Natural killer cell (primary cell): ENCODE measurements at places on chromosomes 6 and 20.

DNA sequence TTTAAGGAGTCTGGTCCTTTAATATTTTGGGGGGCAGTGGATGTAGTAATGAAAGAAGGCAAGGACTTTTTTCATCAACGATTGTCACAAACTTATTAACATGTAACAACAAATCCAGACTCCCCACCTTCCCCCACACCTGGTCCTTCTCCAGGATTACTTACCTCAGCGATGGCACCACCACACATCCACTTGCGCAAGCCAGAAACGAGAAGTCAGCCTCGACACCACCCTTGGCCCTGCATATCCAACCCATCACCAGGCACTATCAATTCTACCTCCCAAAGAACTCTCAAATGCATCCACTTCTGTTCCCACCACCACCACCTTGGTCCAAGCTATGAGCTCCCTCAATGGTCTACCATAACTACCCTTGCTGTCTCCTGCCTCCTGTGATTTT lies 6.6 kb downstream of the EZR start:
- no peaks in the 10 kb centered on the region for H3K27me3 ChIP-seq
- H3K4me1 ChIP-seq, result peaks cover 73% of the 10 kb centered on the region
- H3K36me3 ChIP-seq, result peaks cover 29% of the 10 kb centered on the region
- H3K27ac ChIP-seq, result no peak overlapping the region
- no peak overlapping the region for H3K4me3 ChIP-seq

- peak; percentile 52 for DNase-seq
- no peaks in the 10 kb centered on the region for H3K27me3 ChIP-seq
- H3K36me3 ChIP-seq, result no peaks in the 10 kb centered on the region
Measured at GRCh38 chr6:169868458-169868857, 117.0 kb downstream of the ERMARD start.

DNA sequence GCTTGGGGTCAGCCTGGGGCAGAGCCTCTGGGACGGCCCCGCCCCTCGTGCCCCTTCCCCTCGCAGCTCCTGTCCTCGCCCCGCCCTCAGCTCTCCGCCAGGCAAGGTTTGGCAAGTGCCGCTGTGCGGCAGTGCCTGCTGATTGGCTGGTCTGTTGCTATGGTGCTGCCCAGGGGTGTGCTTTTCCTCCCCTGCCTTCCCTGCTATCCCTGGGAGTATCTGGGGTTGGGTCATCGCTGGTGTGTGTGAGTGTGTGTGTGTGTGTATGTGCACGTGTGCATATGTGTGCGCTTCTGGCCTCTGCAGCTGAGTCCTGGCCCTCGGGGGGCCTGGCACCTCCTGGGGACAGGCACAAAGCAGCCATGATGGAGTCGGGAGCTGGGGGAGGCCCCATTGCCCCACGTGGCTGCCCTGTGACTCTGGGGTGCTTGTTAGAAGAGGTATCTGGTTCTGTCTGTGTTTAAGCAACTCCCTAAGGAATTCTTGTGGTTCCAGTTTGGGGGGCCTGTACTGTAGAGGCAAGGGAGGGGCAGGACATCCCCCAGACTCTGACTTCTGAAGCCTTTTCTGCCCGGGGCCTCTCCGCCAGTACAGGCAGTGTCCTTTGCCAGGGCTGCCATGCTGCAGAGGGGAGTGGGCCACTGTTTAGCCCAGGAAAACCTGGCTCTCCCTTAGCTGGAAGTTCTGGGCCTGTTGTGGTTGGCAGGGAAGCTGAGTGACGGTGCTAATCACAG lies 6.9 kb downstream of the RTEL1 start:
- no peaks in the 10 kb centered on the region for H3K4me1 ChIP-seq
- H3K27ac ChIP-seq, result no peak overlapping the region
- H3K4me3 ChIP-seq, result no peak overlapping the region
- H3K36me3 ChIP-seq, result peaks cover 17% of the 10 kb centered on the region
- H3K27me3 ChIP-seq, result no peaks in the 10 kb centered on the region

GRCh38 chr20:12061466-12061865 lies 143.8 kb downstream of the BTBD3 start:
- H3K4me3 ChIP-seq, result no peak overlapping the region
- DNase-seq, result no peak
- no peak overlapping the region for H3K27ac ChIP-seq
- H3K27me3 ChIP-seq, result no peaks in the 10 kb centered on the region
- H3K4me1 ChIP-seq, result peaks cover 2% of the 10 kb centered on the region

- H3K27ac ChIP-seq, result no peak overlapping the region
- no peak overlapping the region for H3K4me3 ChIP-seq
- H3K27me3 ChIP-seq, result no peaks in the 10 kb centered on the region
- H3K4me1 ChIP-seq, result no peaks in the 10 kb centered on the region
Measured at GRCh38 chr6:50455029-50455428, 258.3 kb upstream of the TFAP2D start.

GRCh38 chr6:4947716-4948115 lies 56.1 kb downstream of the RPP40 start:
- no peak for DNase-seq
- no peaks in the 10 kb centered on the region for H3K27me3 ChIP-seq
- no peak overlapping the region for H3K4me3 ChIP-seq
- no peak overlapping the region for H3K27ac ChIP-seq

- no peak for DNase-seq
- H3K4me3 ChIP-seq, result no peak overlapping the region
Measured at GRCh38 chr6:53199156-53199555, 50.5 kb upstream of the GCM1 start.

- no peaks in the 10 kb centered on the region for H3K36me3 ChIP-seq
- peaks cover 10% of the 10 kb centered on the region for H3K4me1 ChIP-seq
- H3K27me3 ChIP-seq, result peaks cover 14% of the 10 kb centered on the region
Measured at GRCh38 chr6:151806757-151807512, 547 bp upstream of the ESR1 start.

DNA sequence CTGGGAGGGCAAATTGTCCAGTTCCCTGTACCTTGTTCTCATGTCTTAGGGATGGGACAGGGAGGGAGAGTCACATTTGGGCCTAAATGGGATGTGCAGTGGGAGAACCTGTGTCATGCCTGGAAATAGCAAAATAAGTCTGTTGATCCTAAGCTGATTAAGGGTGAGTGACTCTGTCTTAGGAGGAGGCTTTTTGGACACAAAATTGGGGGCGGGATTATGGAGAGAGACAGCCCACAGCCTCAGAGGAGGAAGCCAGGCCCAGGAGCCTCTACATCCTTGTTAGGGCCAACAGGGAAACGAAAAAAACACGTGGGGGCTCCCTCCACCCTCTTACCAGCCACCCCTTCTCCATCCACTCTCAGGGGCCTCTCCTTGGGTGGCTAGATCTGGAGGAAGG lies 2.2 kb downstream of the KCNB1 start:
- H3K4me1 ChIP-seq, result peaks cover 17% of the 10 kb centered on the region
- H3K4me3 ChIP-seq, result no peak overlapping the region
- no peak overlapping the region for H3K27ac ChIP-seq
- no peak for DNase-seq
- peaks cover 25% of the 10 kb centered on the region for H3K27me3 ChIP-seq

DNA sequence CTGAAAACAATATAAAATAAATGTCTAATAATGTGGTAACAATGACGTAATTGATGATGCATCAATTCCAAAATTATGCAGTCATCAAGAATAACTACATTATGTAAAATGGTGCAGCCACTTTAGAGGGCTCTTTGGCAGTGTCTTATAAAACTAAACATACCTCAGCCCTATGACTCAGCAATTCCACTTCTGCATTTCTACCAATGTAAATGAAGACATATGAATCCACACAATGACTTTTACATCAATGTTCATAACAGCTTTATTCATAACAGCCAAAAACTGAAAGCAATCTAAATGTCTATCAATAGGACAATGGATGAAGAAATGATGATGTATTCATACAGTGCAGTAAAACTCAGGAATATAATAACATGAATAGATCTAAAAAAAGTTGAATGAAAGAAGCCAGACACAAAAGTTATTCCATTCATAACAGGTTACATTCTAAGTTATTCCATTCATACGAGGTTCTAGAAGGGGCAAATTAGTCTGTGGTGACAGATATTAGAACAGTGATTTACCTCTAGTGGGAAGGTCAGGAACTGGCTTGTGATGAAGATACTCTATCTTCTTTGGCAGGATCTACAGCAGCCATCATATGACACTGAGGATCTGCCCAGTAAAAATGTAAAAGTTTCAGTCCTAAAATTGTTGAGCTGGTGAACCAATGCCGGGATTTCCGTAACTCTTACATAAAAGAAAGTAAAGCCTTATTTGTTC lies 396.1 kb downstream of the PLCB1 start:
- DNase-seq, result no peak
- no peak overlapping the region for H3K4me3 ChIP-seq
- no peak overlapping the region for H3K27ac ChIP-seq

DNA sequence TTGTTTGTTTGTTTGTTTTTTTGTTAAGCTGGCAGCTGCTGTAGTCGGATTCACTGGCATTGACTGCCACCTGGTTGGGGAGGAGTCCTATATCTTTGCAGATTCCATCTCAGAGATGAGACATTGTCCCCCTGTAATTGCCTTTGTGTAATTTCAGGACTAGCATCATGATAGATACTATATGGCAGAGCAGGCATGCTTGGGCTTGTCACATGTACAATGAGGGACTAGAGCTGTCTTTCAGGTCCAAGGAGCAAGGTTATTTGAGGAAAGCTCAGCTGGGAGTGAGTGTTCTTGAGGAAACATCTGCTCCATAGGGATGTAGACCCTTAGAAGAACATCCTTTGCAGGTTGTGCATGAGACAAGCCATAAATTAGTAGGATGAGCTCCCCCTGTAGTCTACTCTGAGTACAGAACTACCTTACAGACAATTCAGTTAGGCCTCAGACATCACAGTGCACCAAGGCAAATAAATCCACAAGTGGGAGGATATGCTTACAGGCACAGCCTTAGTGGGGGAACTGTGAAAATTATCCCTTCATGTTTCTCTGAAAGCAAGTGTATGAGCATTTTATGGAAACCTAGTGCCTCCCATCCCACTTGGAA lies 62.1 kb downstream of the BMP2 start:
- no peaks in the 10 kb centered on the region for H3K4me1 ChIP-seq
- no peak overlapping the region for H3K27ac ChIP-seq
- no peaks in the 10 kb centered on the region for H3K27me3 ChIP-seq
- H3K36me3 ChIP-seq, result no peaks in the 10 kb centered on the region

DNA sequence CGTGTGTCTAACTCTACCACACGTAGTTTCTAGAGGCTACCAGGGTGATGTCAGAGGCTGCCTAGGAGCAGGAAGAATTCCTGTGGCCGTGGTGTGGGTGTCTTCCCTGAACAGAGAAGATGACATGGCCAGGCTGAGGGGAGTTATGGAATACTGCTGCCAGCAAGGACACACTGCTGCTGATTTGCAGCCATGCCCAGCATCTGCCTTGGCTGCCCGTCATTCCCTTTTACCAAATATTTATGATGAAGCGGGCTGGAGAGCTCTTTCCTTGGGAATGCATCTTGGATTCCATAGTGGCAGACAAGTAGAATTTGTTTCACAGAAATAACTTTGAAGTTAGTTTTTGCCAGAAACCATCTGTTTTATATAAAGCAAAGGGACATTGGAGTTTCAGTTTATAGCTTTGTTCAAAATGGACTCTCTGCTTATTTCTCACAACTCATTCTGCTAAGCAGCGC lies 80.8 kb upstream of the VSTM2L start:
- no peak overlapping the region for H3K27ac ChIP-seq
- H3K27me3 ChIP-seq, result no peaks in the 10 kb centered on the region
- DNase-seq, result no peak
- no peaks in the 10 kb centered on the region for H3K4me1 ChIP-seq
- H3K4me3 ChIP-seq, result no peak overlapping the region
